ENCODE measurements at places on chromosomes 5 and 9.

DNA sequence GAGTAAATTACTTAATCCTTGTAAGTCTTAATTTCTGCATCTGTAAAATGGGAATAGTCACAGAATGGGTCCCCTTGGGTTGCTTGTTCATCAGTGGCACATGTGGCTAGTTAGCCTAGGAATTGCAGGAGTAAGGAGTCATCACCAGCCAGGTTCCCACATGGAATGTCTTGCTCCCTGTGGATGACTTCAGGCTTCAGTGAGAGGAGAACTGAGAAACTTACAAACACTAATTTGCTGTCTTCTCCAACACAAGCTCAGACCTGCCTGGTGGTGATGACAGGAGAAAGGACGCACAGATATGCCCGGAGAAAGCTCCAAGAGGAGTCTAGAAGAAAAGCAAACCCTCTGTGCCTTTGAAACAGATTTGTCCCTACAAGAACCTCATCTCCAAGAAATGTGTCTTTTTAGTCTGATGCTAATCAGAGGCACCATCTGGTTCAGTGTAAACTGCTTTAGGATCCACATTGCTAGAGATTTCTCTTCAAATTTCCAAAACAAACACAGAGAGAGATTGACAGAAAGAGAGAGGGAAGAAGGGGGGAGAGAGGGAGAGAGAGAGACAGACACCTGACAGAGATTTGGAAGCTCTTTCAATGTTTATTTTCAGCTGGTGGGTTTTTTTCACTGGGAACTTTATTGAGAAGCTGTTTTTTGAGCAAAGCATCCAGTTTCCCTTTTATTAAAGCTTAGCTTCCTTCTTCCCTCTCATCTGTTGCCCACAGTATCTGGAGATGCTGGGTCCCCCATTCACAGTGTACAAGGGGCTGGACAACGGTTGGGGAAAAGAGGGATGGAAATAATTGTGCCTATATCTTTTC lies 128.3 kb downstream of the DOCK2 start:
- DNase-seq: no peak

DNA sequence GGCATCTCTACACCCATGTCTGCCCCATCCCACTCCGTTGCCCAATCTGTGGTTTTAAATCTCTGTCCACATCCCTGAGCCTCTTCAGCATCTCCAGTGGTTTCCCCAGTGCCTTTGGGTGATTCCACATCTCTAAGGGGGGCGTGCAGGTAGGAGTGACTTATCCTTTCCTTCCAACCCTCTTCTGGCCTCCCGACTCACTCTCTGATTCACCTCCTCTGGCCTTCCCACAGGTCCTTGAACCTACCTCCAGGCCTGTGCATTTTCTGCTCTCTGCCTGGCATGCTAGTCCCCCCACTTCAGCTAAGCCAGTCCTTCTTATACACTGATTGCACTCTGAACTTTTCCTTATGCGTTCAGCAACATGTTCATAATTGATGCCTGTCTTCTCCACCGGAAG lies 99.0 kb downstream of the RALGPS1 start:
- no peak for DNase-seq

DNA sequence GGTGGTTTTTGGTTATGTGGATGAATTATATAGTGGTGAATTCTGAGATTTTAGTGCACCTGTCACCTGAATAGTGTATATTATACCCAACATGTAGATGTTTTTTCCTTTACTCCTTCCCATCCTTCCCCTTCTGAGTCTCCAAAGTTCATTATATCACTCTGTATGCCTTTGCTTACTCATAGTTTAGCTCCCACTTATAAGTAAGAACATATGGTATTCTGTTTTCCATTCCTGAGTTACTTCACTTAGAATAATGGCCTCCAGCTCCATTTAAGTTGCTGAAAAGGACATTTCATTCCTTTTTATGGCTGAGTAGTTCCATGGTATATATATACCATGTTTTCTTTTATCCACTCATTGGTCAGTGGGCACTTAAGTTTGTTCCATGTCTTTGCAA lies 161.6 kb upstream of the CD180 start:
- no peak for DNase-seq

GRCh38 chr5:121691478-121691877 lies 160.2 kb upstream of the FTMT start:
- DNase-seq: no peak

GRCh38 chr9:18208166-18209059 lies 265.5 kb upstream of the ADAMTSL1 start:
- DNase-seq: no peak

DNA sequence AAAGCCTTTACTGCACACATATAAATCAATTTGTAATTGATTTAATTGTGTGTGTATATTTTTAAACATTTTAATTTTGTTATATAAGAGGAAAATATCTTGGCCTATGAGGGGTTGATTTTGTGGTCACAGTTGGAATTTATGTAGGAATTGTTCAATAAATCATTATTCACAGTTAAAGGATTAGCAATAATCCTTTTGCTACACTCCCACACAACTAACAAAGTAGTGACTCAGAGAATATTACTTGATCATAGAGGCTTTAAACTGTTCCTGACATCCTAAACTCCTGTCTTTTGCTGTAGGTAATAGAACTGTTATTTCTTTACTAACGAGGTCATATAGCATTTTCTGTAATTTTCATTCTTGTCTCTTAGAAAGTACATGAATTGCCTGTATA lies 95.5 kb downstream of the ZCCHC7 start:
- no peak for DNase-seq

DNA sequence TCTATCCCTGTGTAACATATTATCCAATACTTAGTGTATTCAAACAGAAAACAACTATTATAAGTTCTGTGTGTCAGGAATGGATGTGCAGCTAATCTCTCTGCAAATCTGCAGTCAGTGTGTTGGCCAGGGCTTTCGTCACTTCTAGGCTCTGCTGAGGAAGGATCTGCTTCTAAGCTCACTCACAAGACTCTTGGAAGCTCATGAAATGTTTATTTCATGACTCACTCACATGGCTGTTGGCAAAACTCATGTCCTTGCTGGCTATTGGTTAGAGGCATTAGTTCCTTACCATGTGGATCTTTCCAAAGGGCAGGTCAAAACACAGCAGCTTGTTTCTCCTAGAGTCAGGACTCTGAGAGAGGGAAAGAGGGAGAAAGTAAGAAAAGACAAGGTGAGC lies 367.4 kb upstream of the SMARCA2 start:
- DNase-seq: no peak

DNA sequence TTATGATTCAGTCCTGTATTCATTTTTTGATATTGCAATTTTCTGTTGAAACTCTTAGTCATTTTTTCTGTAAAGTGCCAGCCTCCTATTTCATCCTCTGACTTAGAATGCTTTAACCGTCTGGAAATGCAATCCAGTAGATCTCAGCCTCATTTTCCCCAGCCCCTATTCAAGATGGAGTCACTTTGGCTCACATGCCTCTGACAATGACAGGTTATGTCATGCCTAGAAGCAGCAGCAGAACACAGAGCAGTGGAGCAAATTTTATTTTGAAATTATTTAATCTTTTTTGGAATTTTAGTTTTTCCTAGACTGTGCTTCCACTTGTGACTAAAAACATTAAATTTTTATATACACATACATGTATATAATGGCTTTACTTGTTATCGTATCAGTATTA lies 1053.2 kb downstream of the TAF11L14 start:
- DNase-seq: no peak

DNA sequence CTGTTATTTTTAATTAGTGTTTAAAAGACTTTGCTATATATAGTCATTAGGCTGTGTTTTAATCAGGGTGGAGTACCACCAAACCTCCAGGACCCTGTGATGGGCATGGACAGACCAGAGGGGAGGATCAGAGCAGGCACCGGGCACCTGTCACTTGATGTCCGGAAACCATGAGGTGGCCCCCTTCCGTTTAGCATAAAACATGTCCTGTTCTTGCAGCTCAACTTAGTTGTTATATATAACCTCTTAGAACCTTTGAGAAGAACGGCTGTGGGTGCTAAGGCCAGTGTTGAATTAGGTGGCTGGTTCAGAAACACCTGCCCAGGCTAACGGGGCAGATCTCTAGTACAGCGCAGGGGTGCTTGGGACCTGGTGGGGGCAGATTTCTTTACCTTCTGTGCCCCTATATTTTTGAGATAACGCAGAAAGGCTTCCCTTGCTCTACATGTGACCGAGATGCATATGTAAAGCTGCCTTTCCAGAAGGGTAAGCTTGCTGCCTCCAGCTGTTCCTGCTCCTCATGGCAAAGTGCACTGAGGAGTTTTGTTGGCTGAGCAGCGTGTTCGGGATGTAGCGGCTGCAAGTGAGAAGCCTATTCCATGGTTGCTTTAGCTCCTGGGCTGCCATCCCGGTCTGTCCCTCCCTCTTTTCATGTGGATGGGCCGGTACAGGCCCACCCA lies 255.5 kb downstream of the FANCC start:
- no peak for DNase-seq

- DNase-seq: no peak
Measured at GRCh38 chr9:134403682-134404301, 77.5 kb downstream of the RXRA start.

GRCh38 chr9:95171596-95171995 lies 145.9 kb downstream of the FANCC start:
- no peak for DNase-seq

GRCh38 chr9:125961072-125961471 lies 213.9 kb downstream of the PBX3 start:
- DNase-seq: no peak

DNA sequence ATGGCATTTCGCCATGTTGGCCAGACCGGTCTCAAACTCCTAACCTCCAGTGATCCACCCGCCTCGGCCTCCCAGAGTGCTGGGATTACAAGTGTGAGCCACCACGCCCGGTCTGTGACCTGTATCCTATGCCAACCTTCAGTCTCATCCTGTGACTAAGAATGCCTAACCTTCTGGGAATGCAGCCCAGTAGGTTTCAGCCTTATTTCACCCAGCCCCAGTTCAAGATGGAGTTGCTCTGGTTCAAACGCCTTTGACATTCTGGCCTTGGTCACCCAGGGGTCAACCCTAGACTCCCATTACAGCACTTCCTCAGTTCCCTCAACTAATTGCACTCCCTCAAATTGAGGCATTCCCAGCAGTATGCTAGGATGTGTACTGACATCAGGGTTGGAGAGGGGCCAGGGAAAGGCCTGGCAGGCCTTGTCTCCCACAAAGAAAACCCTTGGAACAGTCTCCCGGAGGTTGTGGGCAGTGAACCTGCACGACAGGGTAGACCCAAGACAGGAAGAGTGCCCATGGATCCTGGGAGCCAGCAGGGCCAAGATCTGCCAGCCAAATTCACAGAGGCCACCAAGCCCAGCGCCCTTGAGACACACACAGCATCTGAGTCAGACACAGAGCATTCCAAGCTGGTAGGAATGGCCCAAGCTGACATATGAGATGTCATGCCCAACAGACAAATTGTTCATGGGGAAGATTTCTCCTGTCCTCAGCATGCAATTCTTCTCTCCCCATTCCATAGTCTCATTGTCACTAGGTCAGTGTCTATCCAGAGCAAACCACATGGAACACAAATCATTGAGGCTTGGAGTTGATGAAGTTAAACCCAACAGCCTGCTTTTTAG lies 24.9 kb upstream of the SMU1 start:
- DNase-seq: no peak

DNA sequence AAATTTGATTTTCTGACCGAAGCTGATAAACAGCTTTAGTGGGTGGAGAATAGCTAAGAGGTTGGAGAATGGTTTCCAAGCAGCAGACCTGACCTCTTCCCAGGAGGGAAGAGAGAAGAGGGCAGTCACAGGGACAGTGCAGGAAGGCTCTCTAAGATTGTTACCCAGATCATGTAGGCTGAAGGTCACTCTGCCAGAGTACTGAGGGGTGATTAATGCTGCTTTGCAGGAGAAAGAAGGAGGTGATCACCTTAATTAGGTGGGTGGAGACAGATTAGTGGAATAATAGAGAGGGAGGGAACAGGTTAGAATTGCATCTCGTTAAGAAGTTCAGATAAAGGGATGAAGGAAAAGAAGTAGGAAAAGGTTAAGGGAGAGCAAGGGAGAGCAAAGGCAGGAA lies 440.5 kb downstream of the BRINP1 start:
- no peak for DNase-seq

DNA sequence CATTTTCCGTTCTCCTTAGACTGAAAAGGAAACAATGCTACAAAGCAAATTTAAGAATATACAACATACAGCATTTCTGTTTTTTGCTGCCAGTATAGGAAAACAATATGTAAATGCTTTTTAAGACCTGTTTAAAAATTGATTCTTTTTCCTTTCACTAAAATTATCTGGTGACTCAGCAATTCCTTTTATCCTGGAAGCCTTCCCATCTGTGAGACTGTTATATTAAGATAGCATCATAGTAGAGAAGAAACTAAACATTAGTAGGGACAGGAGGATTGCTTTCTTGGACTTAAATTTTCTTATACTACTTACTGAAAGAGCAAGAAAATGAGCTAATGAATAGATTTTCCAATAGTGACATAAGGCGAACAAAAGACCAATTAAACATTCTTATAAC lies 30.0 kb upstream of the GPR21 start:
- DNase-seq: no peak

DNA sequence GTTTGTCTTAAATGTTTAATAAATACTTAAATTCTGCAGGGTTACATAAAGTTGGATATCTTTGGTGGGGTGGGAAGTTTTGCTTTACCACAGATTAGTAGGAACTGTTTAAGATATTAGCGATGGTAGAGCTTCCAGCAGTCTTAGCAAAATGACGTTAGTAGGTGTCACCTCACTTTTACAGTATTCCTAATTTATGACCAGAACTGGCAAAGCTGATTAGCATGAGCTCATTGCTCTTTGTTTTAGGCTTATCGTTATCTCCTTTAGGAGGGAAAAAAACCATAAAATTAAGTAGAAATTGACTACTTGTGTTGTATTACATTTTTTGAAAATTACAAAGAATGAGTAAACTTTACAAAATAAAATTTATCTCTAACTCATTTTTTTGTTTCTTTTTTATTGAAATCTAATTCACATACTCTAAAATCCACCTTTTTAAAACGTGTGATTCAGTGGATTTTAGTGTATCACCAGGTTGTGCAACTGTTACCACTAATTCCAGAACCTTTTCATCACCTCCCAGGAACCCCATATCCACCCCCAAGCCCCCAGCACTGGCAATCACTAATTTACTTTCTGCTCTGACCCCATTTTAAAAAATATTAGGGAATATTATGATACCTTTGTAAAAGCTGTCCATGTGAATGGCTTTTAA lies 129.5 kb downstream of the TRIO start:
- no peak for DNase-seq

DNA sequence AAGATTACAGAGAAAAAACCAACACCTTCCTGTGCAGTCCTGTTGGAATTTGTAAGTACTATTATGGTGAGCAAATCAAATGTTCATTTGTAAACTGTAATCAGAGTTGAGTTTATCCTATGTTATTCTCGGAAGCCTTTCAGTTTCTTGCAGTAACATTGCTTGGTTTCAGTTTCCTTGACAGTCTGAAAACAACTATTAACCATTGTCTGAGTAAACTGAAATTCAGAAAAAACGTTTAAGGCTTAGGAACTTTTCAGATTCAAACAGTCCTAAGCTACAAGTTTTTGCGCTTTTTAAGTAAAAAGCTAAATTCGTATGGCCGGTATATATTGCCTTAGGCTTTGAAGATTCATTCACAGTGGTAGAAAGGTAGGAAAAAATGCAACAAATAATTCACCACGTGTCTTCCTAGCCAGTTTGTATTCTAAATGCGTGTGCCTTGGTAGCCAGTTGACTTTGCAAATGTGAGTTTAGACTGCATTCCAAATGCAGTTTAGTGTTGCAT lies 2.5 kb downstream of the GPBP1 start:
- no peak for DNase-seq

All from stimulated activated CD4-positive, alpha-beta T cell treated with anti-CD3 and anti-CD28 coated beads, Interleukin-12 subunit alpha, Interleukin-12 subunit beta, amount 100 ng/mL, for 48 hours (primary cell).